ENCODE measurements at places on chromosomes 1 and 21. TPM values are rescaled to one million over a fixed set of nuclear protein-coding genes. Genes with fewer than 3 reads are reported as not detected.

The GUCA2B gene
- total RNA-seq: not detected

The RHD gene
- not detected for total RNA-seq

The PTPRC gene
- 30.8 TPM for total RNA-seq

The F3 gene
- total RNA-seq: 72.2 TPM

The ECM1 gene
- 78.0 TPM for total RNA-seq

The TESK2 gene
- 2.8 TPM for total RNA-seq

The OR2T11 gene
- not detected for total RNA-seq
